ENCODE measurements at places on chromosomes 11 and 22. TPM values are rescaled to one million over a fixed set of nuclear protein-coding genes. Genes with fewer than 3 reads are reported as not detected.

Gene FGF4
- not detected for total RNA-seq

Gene MPZL2
- 39.4 TPM for total RNA-seq

Gene ZDHHC5
- 49.5 TPM for total RNA-seq

Gene FREY1
- 0.91 TPM for total RNA-seq

Gene FERMT3
- total RNA-seq, result 142 TPM

Gene IRAG1
- not detected for total RNA-seq

DNA sequence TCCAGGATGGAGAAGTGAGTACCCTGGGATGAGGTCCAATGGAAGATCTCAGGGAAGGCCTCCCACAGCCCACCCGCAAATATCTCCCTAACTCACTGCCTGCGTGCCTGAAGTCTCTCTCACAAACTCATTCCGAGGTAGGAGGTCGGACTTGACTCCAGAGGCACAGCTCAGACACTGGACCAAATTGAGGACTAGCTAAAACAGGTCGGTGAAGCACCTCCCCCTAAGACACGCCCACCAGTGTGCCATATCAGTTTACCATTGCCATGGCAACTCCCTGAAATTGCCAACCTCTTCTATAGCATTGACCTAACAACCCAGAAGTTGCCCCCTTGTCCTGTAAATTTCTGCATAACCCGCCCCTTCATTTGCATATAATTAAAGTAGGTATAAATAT is 17.5 kb downstream of the RPL3 start:
- DNase-seq, result no peak

DNA sequence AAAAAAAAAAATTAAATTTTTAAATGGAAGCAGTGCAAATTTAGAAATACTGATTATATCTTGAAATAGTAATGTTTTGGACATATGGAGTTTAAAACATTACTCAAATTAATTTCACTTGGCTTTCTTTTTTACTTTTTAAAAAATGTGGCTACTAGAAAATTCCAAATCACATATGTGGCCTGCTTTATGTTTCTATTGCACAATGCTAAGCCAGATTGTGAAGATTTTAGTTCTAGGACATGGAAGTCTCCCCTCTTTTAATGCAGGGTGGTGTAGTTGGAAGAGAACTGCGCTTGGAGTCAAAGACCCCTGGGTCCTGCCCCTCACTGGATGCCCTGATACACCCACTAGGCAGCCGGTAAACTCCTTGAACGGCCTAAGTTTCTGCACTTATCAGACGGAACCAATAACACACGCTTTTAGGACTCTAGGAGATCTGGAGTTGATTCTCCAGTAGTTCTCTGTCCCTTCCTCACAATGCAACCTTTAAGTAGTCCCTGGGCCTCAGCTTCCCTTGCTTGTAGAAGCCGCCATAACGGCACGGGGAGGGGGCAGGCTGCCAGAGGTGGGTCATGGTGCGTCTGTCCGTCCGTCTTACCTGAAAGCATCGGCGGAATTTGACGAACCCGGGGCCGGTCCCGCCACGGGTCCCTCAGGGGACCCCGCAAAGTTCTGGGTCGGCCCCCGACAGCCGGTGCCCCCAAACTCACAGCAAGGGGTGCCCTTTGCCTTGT is 505 bp downstream of the FAM227A start:
- no peak for DNase-seq

- no peak for DNase-seq
Measured at GRCh38 chr11:127640561-127641451, 640.2 kb upstream of the KIRREL3 start.

DNA sequence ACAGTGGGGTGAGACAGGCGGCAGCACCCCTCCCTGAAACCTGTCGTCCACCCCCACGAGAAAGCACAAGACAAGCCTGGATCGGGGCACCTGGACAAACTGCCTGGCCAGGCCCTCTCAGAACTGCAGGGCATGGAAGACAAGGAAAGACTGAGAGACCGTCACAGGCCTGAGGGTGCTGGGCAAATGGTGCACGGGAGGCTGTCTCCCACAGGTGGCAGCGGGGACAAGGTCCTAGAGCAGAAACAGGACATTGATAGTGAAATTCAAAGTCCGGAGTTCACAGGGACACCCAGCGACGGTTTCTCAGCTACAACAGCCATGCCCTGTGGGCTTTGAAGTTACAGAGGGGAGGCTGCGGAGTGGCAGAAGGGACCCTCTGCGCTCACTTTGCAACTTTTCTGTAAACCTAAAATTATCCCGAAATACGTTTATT is 20.6 kb downstream of the DRD4 start:
- DNase-seq, result no peak

- no peak for DNase-seq
Measured at GRCh38 chr22:46457502-46458488, 79.6 kb downstream of the CELSR1 start.

GRCh38 chr11:85348945-85349344 is 278.2 kb downstream of the DLG2 start:
- DNase-seq, result no peak

GRCh38 chr22:50505776-50506610 is 1.5 kb downstream of the LMF2 start:
- no peak for DNase-seq

- DNase-seq, result no peak
Measured at GRCh38 chr11:130631119-130631518, 182.7 kb downstream of the ADAMTS15 start.

DNA sequence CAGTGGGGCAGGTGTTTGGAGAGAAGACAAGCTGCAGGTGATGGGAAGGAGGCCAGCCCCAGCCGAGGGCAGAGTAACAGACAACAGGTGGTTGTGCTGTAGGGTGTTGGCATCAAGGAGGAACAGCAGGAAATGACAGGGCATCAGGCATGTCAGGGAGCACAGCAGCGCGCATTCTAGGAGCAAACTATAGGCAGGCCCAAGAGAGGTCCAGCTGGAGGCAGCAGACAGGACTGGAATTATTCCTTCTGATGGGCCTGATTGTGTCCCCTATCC is 13.6 kb downstream of the ADM start:
- no peak for DNase-seq

DNA sequence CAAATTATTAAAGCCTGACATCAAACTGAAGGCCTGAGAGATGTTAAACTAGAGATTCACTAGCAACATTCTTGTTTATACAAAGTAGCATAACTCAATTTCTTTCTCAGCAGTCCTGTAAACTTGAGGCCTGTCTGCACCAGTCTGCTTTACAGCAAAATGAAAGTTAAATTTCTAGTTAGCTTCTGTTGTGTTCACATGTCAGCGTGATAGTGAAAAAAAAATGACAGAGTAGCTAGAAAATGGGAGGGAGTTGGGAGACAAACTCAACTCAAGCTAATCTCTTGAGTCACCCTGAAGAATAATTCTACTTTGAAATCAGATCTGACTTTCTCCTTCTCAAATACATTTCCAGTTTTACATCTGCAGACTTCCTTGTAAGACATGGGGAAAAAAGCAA is 6.5 kb downstream of the RBFOX2 start:
- no peak for DNase-seq

DNA sequence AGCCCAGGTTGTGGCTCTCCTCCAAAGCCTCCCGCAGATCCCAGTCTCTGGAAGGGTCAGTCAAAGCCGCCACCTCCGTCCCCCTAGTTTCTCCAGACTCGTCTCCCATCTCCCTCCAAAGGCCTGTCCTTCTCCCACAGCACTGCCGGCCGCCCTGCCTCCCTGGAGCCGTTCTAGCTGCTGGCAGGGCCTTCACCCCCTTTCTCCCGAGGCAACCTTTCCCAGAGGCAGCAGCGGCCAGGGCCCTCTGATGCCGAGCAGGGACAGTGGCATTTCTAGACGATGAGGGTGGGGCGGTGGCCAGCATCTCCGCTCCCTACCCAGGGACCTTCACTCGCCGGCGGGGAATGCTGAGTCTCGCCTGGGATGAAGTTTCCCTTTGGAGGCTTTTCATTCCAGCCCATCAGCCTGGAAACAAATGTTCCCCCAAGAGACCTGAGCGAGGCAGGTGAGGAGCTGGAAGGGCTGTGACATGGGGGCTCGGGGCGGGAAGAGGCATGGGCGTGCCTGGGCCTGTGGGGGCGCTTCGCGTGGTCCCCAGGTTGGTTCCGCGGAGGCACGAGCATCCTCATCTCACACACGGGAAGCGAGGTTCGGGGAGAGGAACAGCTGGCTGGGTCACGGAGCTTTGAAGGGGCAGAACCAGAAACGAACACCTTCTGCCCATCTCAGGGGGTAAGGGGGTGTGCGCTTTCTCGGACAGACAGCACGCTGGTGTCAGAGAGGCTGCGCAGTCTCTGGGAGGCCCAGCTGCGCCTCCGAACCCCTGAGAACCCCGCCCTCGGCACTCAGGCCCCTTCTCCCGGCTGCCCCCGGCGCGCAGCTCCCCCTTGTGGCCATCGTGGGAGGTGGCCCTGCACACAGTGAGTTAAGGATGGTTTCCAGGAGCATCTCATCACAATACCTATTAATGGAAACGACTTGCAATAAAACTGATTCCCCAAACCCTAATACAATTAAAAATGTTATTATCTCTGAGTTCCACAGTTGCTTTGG is 18.1 kb upstream of the KLHL35 start:
- no peak for DNase-seq

DNA sequence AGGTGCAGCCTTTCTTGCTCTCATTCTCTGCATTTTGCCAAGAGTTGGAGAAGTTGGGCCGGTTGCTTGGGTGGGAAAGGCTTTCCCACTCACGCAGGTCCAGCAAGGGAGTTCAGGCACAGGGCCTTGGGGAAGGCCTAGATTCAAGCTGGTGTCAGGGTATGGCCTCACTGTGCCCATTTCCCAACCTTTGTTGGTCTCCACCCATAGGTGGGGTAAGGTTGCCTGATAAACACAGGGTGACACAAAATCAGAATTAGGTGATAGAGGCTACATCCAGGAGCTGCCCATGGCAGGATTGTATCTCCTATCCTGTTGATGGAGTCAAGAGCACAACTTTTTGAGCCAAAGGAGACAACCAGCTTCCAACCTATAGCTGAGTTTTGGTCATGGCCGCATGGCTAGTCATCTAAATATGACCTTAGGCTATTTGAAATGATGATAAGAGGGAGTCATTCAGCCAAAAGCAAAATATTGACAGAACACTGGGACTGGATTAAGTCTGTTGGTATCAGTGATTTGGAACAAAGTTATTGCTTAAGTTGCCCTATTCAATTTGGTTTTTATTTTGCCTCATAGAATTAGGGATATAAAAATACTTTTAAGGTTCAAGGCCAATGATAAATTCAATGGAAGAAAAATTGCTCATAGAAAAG is 20.9 kb downstream of the CAT start:
- DNase-seq, result no peak

- no peak for DNase-seq
Measured at GRCh38 chr22:17260950-17261349, 41.7 kb upstream of the ADA2 start.

- DNase-seq, result no peak
Measured at GRCh38 chr11:72779495-72780128, 14.2 kb downstream of the STARD10 start.

GRCh38 chr11:121257289-121257688 is 35.3 kb upstream of the SC5D start:
- no peak for DNase-seq

GRCh38 chr11:59894616-59895015 is 16.0 kb downstream of the OOSP3 start:
- no peak for DNase-seq

GRCh38 chr11:14029971-14030920 is 67.7 kb downstream of the SPON1 start:
- no peak for DNase-seq

DNA sequence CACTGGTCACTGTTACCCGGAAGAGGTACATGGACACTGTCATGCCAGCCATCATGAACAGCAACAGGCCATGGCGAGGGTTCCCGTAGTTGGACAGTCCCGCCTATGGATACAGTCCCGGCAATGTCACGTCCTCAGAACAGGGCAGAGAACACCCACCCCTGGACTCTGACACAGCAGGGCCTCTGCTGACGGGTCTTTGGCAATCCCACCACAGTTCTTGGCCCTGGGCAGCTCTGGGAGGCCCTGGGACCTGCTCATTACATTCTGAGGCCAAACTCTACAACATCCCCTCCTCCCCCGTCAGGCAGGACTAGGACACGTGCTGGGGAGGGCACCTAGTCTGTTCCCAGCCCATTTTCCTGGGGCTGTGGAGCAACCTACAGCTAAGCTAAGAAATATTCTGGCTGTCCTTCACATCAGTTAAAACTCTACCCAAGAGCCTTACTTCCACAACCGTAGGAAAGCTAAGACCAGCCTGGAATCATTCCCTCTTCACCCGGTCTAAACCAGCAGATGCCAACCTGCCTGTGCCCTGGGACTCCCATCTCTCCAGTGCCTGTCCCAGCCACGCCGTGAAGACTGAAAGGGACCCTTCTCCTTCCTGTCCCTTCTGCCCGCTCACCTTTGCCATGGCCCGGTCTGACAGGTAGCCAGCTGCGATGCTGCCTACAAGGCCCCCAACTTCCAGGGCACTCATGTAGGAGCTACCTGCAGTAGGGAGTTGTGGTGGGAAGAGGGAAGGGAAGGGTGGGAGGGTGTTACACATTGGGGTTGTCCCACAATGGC is 4.5 kb downstream of the SLC37A4 start:
- no peak for DNase-seq

DNA sequence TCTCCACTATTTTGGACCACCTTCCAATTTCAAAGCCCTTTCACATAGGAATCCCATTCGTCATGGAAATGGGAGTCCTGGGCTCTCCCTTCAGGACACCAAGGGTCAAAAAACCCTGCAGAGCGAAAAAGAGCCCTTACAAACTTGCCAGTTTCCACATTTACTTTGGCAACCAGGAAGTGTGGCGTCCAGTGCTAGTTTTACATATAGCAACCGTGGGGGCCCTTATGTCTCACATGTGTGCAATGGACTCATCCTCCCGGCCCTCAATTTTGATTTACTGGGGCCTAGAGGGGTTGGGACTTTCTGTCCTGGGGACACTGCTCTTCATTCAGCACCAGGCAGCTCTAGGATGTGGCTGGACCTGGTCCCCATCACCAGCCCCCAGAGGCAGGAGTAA is 33.7 kb downstream of the DAGLA start:
- no peak for DNase-seq

DNA sequence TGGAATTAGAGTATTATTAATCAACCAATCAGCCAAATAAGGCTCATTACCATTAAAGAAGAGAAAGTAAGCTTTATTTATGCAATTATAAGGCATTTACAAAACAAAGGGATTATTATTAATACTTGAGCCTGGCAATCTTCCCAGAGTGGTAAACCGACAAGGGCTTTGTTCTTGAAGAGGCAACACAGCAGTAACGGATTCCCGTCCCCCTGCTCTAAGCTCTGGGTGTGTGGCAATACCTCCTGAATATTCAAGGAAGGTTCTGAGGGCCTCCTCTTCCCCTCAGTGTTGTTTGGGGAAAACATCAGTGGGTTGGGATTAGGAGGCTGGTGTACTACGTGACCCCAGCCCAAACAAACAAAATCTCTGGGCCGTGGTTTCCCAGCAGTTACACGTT is 176.5 kb downstream of the TENM4 start:
- no peak for DNase-seq

GRCh38 chr22:38072322-38073149 is 11.4 kb downstream of the SLC16A8 start:
- no peak for DNase-seq
